NCI-H1105 (cell line): ENCODE measurements at places on chromosomes 11 and 22.
A peak's percentile ranks its signal among the peaks of the same experiment; 100 is the strongest.

GRCh38 chr11:134789104-134789503 lies 377.1 kb upstream of the B3GAT1 start:
- DNase-seq, result no peak

DNA sequence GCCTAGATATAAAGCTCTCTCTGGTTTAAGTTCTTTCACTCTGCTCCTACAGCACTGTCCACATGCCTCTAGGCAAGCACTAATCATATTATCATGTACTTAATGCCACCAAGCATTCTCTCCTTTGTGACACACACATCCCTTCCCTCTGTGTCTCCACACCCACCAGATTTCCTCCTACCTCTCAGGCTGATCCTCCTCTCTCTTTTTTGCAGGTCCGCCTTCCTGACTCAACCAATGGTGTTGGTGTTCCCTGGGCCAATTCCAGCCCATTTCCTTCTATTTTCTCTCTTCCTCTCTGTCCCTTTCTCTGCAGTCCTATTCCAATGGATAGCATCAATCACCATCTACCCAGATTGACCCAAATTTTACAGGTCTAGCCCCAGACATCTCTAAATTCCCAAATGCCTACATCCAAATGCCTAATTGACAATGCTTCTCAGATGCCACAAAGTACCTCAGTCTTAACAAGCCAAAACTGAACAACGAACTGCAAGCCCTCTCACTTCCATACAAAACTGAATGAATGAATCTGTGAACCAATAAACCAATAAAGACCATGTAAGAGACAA lies 504 bp upstream of the ZNF215 start:
- DNase-seq, result no peak

DNA sequence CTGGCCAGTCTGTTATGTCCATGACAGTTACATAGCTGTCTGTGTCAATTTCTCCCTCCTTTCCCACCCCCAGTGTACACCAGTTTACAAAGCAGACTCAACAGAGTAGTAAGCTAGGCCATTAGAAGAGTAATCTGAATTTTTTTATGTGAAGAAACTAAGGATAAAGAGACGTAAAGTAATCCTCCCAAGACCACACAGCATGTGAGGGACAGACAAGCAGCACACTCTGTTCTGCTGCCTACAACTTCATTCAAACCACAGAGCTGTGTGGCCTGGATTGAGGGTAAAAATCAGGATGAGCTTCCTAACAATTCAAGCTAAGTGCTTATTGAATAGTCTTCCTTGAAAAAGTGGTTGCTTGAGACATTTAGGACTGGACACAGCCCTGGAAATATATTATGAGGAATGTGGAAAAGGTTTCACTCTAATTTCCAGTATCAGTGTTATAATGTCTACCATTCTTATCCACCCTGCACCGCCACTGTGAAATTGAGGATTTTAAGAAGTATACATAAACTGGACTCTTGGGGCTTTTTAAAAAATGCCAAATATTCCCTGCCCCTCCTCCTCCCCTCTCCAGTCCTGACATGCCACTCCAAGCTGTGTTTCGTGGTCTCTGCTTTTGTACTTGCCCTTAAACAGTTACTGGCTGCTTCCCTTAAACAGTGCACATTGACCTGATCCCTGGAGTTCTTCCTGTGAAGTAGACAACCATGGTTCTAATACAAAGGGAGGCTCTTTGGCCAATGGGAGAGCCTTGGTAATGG lies 40.9 kb downstream of the EXT2 start:
- DNase-seq, result no peak

DNA sequence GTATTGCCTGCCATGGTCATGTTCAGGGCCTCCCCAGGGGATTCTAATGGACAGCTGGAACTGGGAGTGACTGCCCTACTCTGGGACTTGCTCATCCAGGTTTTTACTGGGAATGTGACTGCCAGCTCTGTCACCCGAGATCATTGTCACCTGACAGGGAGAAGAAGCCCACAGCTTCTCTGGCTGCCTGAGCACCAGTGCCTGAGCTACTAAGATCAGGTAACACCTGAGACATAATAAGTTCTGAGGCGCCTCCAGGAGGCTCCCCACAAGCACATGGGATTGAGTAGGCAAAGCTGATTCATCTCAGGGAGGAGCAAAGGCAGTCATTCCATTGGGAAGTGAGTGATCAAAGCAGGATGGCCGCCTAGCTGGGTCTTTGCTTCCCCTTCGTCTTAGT lies 84.2 kb upstream of the GALNT18 start:
- no peak for DNase-seq

DNA sequence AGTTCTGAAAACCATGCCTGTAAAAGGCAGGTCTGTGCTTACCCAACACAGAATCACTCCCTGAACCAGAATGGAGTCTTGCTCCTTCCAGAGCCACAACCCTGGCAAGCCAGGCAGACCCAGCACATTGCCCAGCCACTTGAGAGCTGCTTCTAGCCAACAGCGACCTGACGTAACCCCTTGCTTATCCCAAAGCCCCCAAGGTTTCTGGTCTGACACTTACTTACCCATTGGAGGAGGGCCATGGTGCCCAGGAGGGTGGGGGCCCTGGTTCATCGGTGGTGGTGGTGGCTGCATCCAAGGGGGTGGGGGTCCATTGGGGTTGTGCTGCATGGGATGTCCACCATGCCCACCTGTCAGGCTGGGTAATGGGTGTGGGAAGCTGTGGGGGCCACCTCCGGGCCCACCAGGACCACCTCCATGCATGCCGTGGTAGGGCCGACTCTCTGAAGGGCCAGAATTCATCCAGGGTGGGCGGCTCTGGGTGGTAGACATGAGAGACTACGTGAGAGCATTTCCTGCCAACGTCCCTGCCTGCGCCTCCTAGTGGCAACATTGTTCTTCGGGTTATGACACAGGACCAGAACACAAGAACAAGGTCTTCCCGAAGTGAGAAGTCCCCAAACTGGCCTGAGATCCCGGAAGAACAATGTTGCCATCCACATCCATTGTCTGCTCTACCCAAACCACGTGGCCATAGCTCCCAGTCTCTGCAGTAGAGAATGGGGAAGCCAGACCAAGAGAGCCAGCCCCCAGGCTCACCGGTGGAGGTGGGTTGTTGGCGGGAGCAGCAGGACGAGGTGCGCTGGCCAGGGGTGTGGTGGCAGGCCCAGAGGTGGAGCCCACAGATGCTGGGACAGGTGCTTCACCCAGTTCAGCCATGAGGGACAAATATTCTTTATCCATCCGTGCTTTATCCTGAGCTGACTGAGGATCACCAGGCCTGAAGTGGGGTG lies 7.8 kb upstream of the PYGM start:
- peak; percentile 16 for DNase-seq

- DNase-seq, result no peak
Measured at GRCh38 chr22:47199261-47199978, 437.0 kb downstream of the TBC1D22A start.

DNA sequence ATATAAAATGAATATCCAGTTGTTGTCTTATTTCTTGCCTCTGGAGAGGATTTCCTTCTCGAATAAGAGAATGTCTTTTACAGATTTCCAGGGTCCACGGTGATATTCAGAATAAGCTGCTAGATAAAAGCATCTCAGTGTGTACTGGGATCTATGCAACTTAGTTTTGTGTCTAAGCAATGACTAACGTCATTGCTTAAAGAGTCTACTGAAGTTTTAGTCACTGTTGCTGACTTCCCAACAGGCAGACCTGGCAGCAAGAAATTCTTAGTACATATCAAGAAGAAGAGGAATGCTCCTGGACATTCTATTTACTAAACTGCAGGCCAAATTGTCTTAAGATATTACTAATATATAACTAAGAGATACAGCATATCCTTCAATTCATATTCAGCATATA lies 70.3 kb downstream of the SOX6 start:
- DNase-seq, result no peak

GRCh38 chr11:22084056-22084455 lies 108.8 kb upstream of the ANO5 start:
- no peak for DNase-seq

GRCh38 chr22:40196628-40197360 lies 19.1 kb downstream of the TNRC6B start:
- DNase-seq, result no peak

DNA sequence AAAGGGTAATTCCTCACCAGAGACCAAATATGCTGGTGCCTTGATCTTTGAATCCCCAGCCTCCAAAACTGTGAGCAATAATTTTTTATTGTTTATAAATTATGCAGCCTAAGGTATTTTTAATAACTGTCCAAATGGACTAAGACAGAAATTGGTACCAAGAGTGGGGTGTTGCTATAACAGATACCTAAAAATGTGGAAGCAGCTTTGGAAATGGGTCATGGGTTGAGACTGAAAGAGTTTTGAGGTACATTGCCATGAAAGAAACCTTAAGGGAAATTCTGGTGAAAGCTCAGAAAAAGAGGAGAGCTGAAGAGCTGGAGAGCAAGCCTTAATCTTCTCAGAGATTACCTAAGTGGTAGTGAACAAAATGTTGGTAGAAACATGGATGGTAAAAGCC lies 378.2 kb downstream of the NXPE2 start:
- no peak for DNase-seq

DNA sequence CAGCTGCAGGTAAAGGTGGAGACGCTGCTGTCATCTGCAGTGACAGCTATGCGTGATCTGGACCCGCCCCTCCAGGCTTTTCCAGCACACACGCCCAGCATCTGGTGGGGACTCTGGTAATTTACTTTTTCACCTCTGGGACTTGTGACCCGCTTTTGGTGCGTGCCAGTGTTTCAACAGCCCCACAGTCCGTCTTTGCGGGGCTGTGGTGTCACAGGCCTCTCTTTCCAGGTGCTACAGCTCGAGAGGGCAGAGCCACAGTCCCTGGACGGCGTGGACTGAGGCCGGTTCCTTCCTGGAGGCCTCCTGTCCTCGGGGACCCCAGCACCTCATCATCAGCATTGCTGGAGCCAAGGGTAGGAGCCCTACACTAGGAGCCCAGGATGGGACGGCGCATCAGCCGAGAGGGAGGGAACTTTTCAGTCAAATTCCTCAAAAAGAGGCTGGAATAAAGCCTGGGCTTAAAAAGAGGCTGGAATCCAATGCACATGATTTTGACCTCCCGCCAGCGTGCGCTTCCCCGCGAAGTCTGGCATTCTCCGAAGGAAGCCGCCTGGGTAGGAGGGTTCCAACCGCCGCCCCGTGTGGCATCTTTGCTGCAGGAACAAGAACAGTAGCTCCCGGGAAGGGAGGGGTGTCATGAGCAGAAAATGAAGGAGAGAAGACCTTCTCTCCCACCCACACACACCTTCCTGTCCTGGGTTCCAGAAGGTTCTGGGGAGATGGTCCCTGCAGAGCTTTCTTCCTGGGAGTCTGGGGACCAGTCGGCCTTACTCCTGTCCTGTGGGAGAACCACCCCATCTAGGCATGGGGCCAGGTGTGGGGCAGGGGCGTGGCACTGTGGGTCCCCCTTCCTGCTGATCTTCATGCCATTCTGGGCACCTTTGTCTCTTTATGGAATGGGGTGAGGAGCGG lies 25.7 kb upstream of the KRTAP5-7 start:
- DNase-seq, result no peak

GRCh38 chr11:14269692-14270573 lies 89.0 kb downstream of the RRAS2 start:
- DNase-seq, result no peak

DNA sequence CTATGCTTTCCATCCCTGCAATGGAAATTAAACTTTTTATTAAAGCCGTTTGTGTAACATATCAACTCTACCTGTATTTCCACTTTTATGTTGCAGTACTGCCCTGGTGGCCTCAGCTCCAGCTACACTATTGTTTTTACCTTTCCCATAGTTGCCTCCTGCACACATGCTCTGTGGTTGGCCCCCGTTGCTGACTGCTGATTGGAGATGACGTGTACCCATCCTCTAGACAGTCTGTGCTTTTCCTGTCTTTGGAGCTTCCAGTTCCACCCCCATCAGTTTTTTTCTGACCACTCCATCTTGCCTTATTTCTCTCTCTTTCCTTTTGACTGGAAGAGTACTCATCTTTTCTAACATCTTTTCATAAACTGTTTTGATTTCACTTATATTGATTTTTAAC lies 123.8 kb downstream of the TEAD1 start:
- DNase-seq, result no peak

DNA sequence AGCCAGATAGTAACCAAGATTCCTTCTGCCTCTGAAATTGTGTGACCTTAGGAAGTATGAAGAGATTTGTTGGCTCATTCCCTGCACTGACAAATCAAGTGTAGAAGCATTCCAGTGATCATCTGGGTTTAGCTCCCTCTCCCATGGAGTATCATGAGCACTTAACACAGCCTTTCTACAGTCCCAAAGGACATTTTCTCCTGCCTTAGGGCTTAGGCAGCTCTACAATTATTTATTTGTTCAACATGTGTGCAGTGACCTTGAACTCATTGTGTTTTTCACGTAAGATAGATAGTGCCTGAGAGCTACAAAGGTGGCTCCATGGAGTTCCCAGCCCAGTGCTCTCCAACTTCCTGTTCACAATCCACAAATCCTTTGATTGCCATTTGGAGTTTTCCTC lies 94.8 kb upstream of the FAT3 start:
- DNase-seq, result no peak

GRCh38 chr11:7448201-7448600 lies 37.1 kb upstream of the OLFML1 start:
- no peak for DNase-seq

DNA sequence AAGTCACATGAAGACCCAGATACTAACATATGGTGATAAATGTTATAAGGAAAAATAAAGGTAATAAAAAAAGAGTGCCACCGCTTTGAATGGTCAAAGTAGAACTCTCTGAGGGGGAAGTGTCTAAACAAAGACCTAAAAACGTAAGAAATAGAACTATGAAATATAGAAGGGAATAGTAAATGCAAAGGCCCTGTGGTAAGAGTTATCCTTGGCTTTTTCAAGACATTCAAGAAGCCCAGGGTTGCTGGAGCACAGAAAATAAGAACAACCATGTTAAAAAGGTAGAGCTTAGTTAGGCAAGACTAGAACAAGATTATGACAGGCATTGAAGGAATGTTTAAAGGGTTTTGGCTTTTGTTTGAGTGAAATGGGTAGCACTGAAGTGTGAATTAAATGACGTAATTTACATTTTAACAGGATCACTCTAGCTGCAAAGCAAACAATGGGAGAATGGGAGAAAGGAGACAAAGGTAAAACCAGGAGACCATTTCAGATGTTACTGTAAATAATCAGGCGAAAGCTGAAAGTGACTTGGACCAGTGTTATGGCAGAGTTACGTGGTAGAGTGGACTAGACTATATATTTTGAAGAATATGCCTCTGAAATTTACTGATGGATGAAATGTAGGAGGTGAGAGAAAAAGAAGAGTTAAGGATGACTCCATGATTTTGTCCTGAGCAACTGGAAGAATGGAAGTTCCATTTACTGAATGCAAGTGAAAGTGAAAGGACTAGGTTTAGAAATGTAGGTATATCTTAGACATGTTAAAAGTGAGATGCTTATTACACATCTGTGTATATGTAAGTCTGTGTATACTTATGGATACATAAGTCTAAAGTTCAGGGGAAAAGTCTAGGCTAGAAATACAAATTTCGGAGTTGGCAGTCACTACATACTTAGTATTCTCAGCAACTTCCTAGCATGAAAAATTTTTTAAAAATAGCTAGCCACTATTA lies 28.5 kb downstream of the BTBD10 start:
- no peak for DNase-seq
